ENCODE measurements at places on chromosomes 12 and 14. TPM values are rescaled to one million over a fixed set of nuclear protein-coding genes. Genes with fewer than 3 reads are reported as not detected.

Gene IQSEC3
- total RNA-seq: 1.3 TPM

Gene CCDC175
- not detected for total RNA-seq

Gene C12orf50
- under 0.01 TPM for total RNA-seq

Gene TDRD9
- 0.50 TPM for total RNA-seq

Gene PGF
- 7.6 TPM for total RNA-seq

Gene SELPLG
- total RNA-seq: 0.51 TPM

Gene RAB21
- 11.4 TPM for total RNA-seq

All from fibroblast of lung (primary cell).